Activated effector memory CD4-positive, alpha-beta T cell treated with anti-CD3 and anti-CD28 coated beads, Interleukin-2, amount 50 U/mL, for 16 hours (primary cell): ENCODE measurements at places on chromosomes 2 and 18.
A peak's percentile ranks its signal among the peaks of the same experiment; 100 is the strongest.

- DNase-seq, result no peak
Observed at GRCh38 chr2:43391201-43391877, 164.9 kb upstream of the ZFP36L2 start.

- DNase-seq, result no peak
Observed at GRCh38 chr2:118808429-118808809, 39.0 kb downstream of the EN1 start.

DNA sequence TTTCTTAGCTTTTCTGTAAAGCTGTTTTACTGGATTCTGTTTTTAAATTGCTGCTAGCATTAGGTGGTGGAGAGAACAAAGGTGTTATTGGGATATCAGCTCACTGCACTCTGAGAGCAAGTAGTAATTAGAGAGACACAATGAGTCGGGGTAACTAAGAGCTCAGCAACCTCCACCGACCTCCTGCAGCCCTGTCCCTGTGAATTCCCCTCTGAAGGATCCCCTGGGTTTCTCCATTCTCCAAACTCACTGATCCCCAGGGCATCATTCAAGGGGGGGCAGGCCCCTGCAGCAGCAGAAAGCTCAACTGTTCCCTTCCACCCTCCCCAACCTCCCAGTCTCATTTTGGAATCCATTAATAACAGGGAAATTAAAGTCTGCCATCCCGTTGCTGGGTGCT, 73.0 kb downstream of the MTCL1 start:
- no peak for DNase-seq

DNA sequence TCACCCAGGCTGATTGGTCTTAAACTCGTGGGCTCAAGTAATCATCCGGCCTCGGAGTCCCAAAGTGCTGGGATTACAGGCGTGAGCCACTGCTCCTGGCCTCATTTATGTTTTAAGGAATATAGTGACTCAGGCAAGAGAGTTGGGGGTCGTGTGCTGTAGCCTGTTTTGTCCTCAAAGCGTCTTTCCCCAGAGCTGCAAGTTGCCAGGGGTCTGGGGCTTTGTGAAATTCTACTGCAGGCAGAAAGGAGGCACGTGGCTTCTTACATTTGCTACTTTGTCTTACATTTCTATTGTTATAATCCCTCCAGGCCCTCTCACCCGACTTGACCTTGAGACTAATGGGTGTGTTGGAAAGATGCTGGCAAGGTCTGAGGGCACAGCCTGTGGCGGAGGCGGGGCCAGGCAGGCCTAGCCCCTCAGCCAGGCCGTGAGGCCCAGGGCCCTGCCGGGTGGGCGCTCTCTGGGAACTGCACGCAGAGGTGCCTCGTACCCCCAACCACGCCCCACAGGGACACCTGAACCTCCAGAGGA, 85.8 kb upstream of the NDUFV2 start:
- DNase-seq, result no peak

DNA sequence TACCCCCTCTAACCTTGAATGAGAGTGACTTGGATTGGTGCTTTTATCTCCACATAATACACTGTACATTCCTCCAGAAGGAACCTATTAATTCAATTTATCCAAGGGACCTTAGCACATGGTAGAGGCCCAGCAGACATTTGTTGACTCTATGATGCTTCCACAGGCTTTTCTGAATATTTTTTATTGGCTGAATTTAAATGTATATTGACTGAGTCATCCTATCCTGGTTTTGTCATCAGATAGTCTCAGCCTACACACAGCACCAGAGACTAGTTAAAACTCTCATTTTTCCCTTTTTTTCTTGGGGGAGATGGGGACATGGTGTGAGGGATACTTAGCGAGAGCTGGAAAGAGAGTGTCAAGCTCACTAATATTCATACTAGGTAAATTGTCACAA, 101.6 kb downstream of the LRRC30 start:
- DNase-seq, result no peak

DNA sequence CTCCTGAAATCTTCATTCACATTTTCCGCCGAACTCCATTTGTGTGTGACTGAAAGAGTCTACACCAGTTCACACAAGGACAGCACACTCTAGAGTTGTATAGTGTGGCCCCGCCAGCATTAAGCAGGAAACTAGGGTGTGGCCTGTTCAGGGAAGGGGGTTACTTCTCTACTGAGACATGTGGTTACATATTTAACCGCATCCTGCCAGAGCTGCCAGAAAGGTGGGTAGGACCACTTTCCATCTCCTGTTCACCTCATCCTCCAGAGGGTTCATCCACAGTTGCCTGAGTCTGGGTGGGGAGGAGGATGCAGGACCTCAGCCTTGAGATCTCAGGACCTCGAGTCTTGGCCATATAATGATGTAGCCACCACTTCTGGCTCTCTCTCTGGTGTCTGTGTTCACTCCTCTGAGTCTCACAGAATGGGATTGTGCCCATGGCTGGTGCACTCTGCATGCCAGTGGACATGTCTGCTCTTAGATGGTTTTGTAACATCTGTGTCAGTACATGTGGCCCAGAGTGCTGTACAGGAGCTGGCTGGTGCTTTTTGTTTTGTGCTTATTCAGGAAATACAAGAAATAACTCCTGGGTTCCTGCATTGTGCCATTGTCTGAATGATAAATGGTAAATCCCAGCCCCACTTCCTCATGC, 7.7 kb upstream of the SP140L start:
- peak; percentile 84 for DNase-seq

GRCh38 chr2:197851451-197851850, 47.1 kb downstream of the PLCL1 start:
- no peak for DNase-seq

DNA sequence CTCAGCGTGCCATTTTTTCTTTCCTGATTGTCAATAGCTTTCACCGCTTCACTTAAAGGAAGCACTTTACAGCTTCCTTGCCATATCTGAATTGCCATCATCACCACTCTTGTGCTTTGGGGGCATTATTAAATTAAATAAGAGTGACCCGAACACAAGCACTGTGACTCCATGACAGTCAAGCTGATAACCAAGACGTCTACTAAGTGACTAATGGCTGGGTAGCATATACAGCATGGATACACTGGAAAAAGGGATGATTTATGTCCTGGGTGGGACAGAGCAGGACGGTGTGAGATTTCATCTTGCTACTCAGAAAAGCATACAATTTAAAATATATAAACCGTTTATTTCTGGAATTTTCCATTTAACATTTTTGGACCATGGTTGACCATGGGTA, 24.3 kb upstream of the AFF3 start:
- DNase-seq, result no peak

DNA sequence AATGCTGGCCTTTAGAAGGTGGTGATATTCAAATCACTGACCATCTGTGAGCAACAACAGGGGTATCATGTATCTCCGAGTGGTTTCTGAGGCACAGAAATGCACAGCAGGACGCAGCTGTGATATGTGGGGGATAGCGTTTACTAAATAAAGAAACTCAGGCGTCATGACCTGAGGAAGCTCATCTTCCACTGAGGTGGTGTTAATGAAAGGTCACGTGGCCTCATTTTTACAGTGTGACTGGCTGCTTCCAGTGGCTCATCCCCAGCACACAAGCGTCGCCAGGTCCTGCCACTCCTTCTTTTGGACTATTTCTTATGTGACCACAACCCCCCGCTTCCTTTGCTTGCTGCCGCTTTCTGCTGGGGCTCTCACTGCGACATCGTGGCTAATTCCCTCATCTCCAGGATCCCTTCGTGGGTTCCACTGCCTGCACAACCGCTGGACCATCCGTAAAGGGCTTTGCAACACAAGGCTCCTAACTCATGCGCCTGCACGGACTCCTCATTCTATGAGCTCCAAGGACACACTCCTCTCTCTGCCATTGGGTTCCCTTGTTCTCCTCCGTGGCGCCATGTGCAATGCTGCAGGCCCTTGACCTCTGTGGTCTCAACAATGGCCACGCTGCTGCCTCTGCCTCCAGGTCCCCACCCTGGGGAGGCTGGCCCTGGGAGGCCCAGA, 109.3 kb downstream of the MBP start:
- DNase-seq, result no peak

DNA sequence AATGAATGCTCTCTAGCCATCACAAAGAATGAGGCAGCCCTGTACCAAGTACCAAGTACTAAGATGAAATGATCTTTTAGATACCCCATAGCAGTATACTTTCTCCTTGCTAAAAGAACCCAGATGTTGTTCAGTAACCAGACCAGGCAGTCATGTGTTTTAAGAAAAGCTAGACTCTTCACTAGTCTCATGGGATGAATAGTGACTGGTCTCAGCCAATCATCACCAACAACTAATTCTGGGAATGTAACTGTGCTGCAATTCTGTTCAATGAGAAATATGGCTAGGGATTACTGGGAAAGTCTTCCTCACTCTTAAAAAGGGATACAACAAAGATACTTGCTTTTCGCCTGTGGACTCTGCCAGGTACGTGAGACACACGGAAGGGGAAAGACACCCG, 29.5 kb downstream of the MBOAT2 start:
- DNase-seq, result no peak

DNA sequence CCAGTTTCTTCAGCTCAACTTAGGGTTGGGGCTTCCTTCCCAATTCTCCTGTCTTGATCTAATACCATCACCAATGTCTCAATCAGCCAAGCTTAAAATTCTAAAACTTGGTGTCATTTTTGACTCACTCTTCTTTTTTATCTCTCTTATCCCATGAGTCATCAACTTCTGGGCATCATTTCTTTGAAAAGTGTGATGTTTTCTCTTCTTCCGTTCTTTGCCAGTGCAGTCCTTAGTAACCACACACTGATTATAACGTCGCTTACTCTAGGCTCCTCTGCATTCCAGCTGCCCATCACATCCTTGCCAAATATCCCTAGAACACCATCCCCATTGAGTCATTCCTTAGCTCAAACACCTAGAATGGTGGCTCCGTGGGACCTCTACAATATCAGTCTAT, 27.4 kb upstream of the MRO start:
- no peak for DNase-seq
